HS-5 (cell line): ENCODE measurements at places on chromosomes 2 and 18.

GRCh38 chr2:40373111-40373510 lies 78.8 kb downstream of the SLC8A1 start:
- no peak for DNase-seq

GRCh38 chr2:206881708-206882410 lies 57.5 kb upstream of the CPO start:
- no peak for DNase-seq

- DNase-seq = no peak
These were observed 180.4 kb upstream of the NRXN1 start for GRCh38 chr2:51212374-51212773.

GRCh38 chr2:6216234-6216633 lies 524.0 kb downstream of the SOX11 start:
- no peak for DNase-seq

GRCh38 chr2:168968342-168968741 lies 62.8 kb downstream of the ABCB11 start:
- DNase-seq = no peak

- no peak for DNase-seq
These were observed 63.4 kb upstream of the TEX51 start for GRCh38 chr2:126835261-126835660.

GRCh38 chr2:104078431-104079157 lies 775.3 kb upstream of the POU3F3 start:
- DNase-seq = no peak

DNA sequence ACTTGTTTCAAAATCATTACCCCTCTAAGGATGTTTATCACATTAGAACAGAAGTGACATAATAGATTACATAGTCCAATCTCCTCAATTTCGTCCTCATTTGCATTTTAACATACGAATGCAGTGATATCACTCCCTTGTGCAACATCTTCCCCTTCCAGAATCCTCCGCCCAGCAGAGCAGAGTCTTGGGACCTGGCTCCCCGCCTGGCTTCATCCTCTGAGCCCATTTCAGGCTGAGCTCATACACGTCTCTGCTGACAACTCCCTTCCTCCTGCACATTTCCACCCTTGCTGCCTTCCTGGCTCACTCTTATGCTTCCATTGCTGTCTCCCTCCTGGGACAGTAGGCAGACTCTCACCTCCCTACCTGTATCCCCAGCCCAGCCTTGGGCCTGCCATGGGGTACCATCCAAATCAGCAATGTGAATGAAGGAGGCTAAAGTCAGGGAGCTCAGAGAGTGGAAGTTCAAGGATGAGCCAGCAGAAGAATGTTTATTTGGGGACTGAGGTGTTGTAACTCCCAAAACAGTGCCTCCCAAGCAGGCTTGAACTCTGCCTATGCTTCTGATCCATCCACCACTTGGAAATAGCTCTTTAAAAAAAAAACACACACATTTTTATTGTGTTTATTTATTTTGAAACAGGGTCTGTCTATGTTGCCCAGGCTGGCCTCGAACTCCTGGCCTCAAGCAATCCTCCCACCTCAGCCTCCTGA lies 165.2 kb downstream of the TMEM200C start:
- no peak for DNase-seq

GRCh38 chr2:168114619-168115018 lies 132.8 kb downstream of the STK39 start:
- no peak for DNase-seq

DNA sequence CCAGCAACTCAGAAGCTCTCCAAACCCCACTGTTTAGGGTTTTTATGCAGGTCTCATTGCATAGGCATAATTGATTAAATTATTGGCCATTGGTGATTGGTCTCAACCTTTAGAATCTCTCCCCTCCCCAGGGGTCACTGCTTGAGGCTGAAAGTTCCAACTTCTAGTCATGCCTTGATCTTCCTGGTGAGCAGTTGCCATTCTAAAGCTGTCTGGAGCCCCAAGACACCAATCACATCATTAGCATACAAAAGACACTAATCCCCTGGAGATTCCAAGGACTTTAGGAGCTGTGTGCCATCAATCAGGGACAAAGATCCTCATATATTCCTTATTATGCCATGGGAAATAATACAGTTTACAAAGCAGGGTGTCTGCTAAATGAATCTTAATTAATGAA lies 863.4 kb upstream of the KLHL29 start:
- no peak for DNase-seq
